ENCODE measurements at places on chromosomes 2 and 18.

DNA sequence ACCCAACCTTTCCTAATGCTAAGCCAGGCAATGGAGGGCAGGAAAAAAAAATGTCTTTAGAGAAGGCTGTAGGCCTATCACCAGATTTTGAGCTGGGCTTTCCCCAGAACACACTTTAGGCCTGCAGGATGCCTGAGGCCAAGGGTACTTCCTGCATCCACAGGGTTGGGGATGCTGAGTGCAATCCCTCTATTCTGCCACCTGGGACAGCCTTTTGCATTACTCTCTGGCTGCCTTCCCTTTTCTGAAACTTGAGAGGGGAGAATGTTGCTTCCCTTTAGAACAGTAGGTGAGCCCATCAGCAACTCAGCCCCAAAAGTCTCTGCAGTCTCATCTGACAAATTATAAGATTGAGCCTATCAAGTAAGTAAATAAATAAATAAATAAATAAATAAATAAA is 195.2 kb downstream of the SLC8A1 start:
- DNase-seq, result peak; percentile 32

DNA sequence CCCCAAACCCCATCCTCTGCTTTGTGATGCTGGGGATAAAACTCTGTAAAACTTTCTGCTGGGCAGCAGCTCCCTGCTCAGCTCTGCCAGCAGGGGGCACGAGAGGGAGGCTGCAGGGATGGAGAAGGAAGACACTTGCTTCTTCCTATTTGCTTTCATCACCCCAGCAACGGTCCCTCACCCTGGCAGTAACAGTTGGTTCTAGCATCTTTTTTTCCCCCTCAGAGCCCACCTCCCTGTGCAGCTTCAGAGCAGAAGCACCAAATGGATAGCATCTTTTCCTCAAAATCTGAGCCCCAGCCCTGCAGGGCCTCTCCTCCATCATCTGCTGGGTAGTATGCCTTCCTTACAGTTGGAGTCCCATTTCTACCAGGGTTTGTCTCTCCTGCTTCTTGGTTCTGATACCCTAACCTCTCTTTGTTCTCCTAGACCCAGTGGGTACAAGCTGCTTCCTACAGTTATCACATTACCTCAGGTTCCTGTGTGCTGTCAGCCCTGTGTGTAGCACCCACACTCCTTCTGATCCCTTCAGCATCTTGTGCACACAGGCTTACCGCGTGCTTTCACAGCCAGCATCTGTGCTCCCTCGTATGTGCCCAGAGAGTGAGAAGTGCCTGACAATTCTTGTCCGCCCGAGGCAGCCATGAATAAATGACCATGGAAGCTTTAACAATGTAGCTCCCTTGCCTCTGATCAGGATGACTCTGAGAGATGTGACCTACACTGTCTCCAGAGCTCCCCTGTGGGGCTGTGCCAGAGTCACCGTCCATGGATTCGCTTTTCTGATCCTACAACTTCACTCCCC is 14.5 kb downstream of the CKAP2L start:
- peak; percentile 41 for DNase-seq

DNA sequence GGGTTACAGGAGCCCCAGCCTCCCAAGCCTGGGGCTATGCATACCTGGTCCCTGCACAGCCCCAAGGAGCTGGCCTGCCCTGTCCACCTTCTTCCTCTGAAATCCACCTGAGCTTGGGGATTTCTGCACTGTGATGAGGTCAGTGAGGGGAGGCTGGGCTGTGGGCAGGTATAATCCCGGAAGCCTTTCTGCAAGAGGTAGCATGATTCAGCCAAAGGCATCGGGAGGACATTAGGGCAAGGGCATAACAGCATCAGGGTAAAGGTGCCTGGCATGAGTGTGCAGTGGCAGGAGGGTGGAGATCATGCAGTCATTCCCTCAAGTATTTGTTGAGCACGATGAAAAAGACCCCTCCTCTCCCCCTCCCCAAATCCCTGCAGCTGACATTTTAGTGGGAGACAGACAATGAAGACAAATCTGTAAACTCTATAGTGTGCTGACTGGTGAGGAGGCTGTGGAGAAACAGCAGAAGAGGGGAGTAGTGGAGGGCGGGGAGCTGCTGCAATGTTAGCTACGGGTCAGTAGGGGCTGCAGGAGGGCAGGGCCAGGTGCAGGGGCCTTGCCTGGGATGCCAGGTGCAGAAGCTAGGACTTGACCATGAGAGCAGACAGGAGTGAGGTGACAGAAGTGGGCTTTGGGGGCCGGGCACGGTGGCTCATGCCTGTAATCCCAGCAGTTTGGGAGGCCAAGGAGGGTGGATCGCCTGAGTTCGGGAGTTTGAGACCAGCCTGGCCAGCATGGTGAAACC is 18.7 kb downstream of the ZFP36L2 start:
- DNase-seq, result no peak

DNA sequence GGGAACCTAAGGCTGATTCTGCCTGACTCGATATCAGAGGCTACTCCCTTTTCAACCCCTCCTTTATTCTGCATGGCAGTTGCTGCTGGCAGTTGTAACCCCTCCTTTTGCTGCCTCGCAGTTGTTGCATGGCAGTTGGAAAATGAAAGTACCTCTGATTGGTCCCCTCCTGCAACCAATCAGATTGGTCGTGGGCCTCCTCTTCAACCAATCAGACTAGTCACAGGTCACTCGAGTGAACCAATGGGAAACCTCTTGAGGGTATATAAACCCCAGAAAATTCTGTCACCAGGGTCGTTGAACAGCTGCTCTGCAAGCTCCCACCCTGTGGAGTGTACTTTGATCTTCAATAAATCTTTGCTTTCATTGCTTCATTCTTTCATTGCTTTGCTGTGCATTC is 294.3 kb upstream of the SLC8A1 start:
- no peak for DNase-seq

DNA sequence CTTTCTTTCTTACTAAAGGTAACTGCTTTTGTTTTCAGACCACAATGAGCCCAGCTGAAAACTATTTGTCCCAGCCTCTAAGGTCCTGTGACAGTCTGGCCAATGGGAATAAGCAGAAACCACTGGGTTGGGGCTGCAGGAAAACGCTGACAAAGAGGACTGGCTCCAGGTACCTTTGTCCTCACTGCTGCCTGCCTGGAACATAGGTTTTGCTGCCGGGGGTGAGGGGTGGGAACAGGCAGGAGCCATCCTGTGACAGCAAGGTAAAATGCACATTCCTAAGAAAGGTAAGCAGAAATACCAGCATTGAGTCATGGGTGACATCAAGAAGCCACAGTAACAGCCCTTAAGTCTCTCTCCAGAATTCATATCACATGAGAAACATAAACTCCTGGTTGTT is 21.6 kb downstream of the PTPN2 start:
- DNase-seq, result peak; percentile 35

GRCh38 chr2:72238311-72238710 is 90.6 kb upstream of the CYP26B1 start:
- DNase-seq, result no peak

DNA sequence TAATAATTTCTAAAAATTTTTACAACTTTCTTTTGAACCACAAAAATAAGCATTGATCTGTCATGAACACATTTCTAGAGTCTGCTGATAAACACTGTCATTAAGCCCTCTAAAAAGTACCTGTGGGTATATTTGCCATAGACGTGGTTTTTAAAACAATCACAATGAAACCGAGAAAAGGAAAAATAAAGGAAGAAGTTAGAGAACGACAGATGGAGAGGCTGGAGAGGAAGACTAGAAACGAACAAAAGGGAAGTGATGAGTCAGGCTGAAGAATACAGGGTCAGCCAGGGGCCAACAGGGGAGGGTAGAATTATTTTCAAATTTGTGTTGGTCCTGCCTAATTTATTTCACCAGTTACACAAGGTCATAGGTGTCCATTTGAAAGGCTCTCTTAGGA is 62.0 kb downstream of the MYL12B start:
- no peak for DNase-seq

GRCh38 chr2:119478188-119478977 is 45.9 kb downstream of the SCTR start:
- no peak for DNase-seq

GRCh38 chr2:150903461-150903860 is 358.2 kb downstream of the RBM43 start:
- no peak for DNase-seq

DNA sequence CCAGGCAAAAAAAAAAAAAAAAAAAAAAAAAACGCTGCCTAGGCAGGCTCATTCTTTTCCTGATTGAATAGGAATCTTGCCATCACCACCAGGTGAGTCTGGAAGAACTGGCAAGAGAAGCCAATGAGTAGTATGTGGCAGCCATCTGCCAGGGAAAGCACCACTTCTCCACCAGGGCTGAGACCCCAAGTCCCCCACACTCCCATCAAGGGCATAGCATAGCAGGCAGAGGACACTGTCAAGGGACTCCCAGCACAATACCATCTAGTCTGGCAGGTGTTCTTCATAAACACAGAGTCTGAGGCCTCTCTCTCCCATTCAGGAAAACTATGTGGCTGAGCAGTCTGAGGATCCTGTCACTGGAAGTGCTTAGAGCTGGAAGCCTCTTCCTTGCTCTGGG is 538.1 kb upstream of the DSEL start:
- DNase-seq, result no peak

DNA sequence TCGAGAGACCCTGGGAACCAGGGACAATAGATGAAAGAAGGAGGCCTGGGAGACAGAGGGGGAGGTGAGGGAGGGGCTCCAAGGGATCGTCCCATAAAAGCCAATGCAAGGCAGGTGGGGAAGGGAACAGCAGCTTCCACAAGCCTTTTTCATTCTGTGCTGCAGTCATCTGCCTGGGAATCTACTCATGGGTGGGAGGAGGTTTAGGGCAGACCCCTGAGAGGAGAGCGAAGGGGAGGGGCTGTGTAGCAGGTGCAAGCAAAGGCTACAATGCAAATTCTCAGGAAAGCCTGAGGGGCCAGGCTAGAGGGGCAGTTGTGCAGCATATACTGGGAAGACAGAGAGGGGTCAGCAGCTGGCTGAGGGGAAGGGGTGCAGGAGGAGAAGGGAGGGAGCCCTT is 135.4 kb downstream of the SETBP1 start:
- DNase-seq, result no peak

DNA sequence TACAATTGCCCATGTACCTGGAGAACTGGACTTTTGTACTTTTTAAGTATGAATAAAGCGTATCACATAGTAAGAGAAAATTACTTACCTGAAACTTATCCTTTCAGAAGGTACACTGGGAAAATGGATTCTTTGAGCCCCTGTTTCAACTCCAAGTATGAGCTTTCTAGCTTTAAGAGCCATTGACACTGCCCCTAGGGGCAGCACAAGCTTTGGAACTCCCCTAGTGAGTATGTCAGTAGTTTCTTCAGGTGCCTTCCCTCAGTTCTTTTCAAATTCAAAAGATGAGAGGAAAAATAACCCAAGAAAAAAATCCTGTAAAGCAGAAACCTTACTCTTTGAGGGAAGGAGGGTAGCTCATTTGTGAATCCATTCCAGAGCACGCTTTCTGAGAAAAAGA is 124.1 kb downstream of the MEMO1 start:
- no peak for DNase-seq

DNA sequence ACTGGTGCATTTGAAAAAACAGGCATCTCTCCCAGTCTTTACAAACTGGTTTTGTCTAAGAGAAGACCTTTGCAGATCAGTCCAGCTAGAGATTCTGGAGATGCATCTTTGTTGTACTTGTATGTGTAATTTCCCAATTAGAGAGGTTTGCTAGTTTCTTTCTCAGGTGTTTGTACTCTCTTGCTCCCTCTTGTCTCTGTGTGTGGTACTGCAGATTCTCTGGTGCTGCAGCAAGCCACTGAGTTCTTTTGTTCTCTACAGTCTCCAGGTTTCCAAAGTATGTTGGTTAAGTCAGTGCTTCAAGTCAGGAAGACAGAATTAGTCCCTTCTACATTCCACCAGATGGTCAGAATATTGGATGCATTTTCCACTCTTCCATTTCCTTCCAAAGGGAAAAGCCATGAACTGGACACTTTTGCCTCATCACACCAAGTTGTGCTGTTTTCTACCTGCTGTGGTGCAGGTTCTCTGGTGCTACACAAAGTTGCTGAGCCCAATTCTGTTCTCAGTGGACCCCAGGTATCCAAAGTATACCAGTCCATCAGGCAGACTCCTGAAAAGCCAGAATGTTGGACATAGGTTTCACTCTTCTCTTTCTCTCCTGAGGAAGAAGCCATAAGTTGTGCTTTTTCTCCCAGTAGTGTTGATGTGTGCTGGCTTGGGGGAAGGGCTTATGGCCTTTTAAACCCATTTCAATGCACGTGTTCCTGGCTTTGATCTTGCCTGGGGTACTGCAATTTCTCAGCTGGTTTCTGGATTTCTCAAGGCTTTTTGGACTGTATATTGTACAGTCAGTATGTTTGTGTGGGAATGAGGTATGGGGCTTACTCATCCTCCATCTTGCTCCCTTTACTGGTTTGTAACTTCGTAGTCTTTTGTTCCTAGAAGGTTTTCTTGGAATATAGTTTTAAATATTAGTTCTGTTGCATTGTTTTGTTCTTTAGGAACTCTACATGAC is 29.8 kb downstream of the EPC2 start:
- peak; percentile 20 for DNase-seq

GRCh38 chr18:2641638-2642037 is 13.9 kb upstream of the SMCHD1 start:
- DNase-seq, result no peak

DNA sequence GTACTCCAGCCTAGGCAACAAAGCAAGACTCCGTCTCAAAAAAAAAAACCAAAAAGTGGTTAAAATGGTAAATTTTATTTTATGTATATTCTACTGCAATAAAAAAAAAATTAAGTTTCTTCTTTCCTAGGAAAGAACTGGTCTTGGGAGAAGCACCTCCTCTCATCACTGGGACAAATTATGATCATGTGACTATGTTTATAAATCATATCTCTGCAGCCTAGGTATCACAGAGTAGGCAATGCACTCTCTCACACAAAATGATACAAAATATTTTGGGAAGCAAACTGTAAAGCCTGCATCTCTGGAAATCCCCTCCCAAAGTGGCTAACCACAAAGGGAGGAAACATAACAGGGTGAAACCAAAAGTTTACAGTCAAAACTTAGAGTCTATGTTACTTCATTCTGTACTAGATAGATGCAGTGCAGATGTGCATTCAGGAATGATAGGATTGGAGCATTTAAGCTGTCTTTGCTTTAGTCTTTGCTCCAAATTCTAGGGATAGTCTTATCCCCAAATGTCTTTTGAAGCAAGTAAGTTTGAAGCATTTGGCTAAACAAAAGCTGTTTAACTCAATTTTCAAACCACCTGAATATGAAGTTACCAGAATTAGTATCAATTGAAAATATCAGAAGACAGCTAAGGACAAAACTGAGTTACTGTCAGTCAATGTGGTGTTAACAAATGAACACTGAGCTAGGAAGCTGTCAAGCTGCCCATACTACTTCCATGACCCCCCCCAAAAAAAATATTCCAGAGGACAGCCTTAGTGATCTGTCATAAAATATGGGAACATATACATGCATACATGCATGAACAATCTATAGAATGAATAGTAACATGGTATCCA is 21.1 kb upstream of the MALT1 start:
- no peak for DNase-seq

- no peak for DNase-seq
These were observed 68.4 kb downstream of the COL5A2 start for GRCh38 chr2:189111063-189111715.
